ENCODE measurements at places on chromosomes 7 and 10.

DNA sequence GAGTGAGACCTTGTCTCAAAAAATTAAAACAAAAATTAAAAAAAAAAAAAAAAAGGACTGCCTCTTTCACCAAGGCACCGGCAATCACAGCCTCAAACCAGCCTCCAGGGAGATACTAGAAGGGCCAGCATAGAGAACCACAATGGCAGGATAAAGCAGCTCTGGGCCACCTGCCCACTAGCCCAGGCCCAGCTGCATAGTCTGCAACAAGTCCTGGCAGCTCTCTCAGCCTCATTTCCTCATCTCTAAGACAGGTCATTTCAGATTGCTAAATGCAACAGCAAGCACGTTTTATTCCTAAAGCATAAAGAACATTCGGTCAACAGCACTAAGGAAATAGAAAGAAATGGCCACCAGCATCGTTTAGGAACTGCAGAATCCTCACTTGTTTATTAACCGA is 28.8 kb downstream of the XPNPEP1 start:
- no peak for DNase-seq

DNA sequence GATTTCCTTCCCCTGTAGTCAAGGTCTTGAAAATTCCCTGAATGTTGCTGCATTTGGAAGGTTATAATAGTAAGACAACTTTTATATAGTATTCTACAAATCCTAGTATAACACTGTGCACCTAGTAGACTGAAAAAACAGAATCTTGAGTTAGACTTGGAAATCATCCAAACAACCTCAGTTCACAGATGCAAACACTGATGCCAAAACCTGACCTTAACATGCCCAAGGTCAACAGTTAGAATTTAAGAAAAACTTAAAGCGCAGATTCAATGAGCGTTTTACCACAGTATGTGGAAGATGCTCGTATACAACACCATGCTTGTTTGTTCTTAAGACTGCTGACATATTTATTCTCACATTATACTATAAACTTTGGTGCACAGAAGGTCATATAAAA is 3.0 kb downstream of the PIP4K2A start:
- DNase-seq: no peak

DNA sequence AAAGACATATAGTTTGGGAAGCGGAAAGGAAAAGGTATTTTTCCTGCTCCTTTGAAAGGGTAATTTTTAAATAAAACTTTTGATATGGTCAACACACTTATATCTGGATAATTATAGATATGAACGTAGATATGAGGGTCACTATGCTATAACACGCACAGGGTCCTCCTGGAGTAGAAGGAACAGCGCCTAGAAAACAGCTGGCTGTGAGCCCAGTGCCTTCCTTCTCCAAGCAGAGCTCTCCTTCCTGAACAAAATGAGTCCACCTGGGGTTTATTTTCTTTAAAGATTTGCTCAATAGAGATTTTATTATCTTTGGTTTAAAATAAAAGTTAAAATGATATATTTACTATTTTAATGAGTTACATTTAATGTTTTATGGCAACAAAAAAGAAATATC is 13.1 kb downstream of the STEAP1 start:
- DNase-seq: no peak

GRCh38 chr10:96269438-96270300 is 1.7 kb downstream of the BLNK start:
- DNase-seq: no peak

- no peak for DNase-seq
Measured at GRCh38 chr10:43027331-43027955, 49.4 kb upstream of the RET start.

GRCh38 chr10:62019013-62019684 is 117.7 kb downstream of the ARID5B start:
- no peak for DNase-seq

GRCh38 chr10:102629661-102630614 is 14.3 kb upstream of the TRIM8 start:
- DNase-seq: no peak

DNA sequence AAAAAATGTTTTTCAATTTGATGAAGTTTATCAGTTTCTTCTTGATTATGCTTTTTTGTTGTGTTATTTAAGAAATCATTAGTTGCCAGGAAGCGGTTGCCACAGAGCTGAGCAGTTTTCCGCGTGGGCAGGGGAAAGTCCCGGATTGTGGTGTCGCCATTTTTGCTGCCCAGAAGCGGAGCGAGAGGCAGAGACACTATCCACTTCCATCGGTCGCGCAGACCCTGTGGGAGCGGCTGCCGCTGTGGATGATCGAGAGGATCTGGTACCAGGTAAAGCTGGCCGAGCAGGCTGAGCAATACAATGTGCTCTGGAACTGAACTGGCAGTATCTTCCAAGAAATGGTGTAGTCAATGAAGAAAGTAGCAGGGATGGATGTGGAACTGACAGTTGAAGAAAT is 119.8 kb downstream of the ZNF736 start:
- no peak for DNase-seq

DNA sequence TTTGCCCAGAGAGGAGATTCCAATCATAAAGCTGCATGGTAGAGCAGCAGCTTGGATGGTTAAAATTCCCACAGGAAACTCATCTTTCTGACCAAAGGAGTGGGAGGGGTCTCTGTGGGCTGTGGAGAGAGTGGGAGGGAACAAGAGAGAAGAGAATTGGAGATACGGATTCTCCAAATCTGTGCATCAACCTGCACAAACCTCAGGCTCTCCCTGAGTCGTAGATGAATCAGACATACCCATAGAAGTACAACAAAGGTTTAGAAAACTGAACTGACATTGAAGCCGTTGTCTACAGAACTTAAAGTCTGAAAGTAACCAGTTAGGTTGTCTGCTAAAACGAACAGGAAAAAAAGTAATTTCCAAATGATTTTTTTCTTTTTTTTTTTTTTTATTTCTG is 41.9 kb downstream of the CYCS start:
- DNase-seq: no peak

DNA sequence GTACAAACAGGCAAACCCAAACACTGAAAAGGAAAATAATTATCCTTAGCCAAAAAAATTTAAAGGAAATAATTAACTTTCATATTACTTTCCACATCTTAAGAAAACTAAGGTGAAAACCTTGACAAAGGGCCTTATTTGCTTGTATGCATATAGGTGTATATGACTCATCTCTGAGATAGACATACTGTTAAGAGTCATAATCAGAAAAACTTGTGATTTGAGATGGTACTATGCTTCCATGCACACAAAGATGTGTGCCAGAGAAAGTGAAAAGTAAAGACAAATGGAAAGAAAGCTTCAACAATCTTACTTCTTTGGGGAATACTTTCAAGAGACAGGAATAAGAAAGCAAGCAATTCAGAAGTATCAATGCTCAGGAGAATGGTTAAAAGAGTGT is 3.3 kb upstream of the CACNA2D1 start:
- no peak for DNase-seq

GRCh38 chr10:65861249-65861648 is 1064.6 kb upstream of the LRRTM3 start:
- DNase-seq: no peak

DNA sequence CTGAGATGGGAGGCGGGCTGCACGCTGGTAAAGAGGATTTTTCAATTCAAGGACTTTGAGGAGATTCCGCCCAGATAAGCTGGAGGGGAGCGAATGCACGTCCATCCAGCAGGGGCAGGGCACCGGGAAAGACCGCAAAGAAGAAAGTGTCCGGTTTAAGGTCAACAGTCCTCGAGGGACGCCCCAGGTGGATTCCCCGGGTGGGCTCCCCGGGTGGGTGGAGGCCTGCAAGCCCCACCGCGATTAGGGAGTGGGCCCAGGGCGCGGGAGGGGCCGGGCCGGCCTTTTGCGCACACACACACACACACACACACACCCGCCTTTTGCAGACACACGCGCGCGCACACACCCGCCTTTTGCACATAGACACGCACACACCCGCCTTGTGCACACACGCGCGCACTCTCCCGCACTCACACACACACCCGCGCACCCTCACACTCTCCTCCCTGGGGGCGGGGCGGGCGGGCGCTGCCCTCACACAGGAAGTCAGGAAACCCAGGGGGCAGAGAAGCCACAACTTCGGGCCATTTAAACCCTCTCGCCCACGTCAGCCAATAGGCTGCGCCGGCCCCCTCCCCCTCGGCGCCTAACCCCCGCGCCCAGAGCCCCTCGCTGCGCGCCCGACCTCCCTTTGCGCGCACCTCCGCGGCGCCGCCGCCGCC is 615 bp downstream of the ARHGAP12 start:
- peak; percentile 81 for DNase-seq

GRCh38 chr10:20598590-20598989 is 298.5 kb downstream of the NEBL start:
- DNase-seq: no peak

DNA sequence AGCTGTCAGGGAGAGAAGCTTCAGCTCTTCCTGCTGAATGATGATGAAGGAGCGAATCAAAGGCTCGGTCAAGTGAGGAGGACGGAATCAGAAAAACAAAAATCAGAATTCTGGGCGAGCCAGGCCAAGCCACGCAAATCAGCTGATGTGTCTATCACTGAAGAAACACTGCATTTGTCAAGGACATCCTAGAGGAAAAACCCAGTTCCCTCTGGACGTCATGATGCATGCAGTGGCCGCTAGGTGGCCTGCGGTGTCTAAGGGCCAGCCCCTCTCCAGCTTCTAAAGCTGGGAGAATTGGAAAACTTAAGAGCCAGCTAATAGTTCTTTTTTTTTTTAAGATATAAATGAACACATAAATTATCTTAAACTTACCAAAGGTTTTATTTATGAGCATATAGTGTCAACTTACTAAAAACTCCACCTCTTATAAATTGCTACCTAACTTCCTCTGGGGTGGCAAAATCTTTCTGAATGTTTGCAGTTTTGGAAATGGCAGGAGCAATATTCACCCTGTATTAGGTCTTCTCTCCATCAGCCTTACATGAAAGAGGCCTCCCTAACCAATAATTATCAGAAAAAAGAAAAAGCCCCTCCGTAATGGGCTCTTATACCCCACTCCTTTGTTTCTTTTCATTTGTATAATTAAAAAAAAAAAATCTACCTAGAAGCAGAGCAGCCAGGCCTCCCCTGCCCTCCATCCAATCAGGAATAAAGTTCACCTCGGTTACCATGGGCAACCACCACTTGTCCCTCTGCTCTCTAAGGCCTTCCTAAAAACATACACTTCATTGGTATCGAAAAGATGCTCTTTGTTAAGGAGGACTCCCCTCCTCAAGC is 186.8 kb downstream of the USP6NL start:
- no peak for DNase-seq

DNA sequence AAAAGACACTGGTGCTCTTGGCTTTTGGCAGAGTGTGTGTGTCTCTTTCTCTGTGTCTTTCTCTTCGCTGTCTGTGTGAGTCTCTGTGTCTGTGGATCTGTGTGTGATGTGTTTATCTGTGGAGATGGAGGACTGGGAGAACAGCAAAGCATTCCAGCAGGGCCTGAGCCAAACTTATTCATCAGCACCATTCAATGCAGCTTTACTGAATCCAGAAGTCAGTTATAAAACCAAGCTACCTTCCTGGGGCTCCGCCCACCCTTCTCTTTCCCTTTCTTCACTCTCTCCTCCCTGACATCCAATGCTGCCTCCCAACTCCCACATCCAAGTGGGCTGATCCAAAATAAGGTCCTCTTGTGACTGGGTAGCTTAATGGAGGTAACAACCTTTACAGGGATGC is 3.9 kb downstream of the SGMS1 start:
- DNase-seq: no peak

DNA sequence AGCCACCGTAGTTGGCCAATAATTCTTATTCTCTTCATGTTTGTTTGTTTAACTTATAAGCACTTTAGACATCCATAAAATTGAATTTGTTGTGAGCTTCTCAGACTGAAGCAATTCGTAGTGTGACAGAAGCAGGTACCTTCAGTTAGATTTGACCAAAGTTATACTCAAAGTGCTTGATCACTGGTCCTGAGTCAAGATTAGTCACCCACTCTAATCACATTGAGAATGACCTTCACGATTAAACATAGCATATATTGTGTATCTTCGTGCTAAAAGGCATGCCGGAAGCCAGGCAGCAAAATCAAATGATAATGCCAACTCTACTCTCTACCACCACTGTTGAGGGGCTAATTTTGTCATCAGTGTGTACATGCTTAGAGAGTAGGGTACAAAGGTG is 763.7 kb upstream of the MBL2 start:
- no peak for DNase-seq

- no peak for DNase-seq
Measured at GRCh38 chr10:116646502-116646901, 25.7 kb downstream of the PNLIPRP2 start.

DNA sequence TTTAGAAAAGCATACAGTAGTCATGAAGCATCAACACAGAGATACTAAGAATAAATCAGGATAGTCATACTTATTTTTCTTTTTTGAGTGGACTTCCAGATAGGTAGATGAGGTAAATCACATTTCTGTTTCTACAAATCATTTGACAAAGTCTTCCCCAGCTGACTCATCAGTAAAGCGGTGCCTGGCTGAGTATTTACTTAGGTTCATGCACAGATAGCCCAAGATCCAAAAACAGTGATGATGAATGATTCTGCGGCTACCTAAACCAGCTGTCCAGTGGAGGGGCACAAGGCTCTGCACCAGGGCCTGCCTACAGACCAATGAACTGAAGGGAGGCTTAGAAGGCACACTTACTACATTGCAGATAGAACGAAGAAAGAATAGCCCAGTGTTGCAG is 113.1 kb downstream of the PARP12 start:
- DNase-seq: no peak

- no peak for DNase-seq
Measured at GRCh38 chr7:81256991-81257390, 338.1 kb upstream of the SEMA3C start.

DNA sequence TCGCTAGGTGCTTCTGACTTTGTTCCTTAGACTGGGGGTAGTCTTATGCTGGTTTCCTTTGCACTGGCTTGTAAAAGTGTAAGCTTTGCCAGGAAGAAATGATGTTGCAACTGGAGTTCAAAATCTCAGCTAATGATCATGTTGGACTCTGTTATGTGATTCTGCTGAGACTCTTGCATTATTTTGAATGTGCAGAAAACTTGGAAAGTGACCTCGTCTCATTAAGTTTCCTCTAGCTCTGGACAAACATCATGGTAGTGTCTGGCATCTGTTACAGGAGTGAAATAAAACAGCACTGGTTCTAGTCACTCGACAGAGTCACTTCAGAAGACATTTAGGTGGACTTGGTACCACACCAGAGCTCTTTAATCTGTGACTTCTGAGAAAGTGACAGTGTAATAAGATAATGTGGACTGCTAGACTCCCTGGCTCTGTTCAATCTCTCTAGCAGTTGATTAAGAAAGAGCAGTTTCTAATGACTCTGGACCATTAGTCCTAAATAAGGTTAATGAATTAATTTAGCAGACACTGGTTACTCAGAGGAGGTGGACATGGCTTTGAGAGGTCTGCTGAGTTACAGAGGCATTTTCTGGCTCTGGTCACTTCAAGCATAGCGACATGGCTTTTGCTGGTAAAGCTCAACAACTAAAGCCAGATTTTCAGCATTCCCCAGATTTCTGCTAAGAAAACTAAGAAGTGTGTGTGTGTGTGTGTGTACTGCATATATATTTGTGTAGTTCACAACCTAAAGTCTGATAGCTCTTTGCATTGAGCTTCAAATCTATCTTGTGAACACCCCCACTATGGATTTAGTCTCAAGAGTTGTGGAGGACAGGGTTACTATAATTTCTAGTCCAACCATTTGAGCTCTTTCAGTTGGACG is 2.0 kb downstream of the NRP1 start:
- DNase-seq: no peak

All from naive thymus-derived CD8-positive, alpha-beta T cell (primary cell).